ENCODE measurements at places on chromosomes 3 and 15.

DNA sequence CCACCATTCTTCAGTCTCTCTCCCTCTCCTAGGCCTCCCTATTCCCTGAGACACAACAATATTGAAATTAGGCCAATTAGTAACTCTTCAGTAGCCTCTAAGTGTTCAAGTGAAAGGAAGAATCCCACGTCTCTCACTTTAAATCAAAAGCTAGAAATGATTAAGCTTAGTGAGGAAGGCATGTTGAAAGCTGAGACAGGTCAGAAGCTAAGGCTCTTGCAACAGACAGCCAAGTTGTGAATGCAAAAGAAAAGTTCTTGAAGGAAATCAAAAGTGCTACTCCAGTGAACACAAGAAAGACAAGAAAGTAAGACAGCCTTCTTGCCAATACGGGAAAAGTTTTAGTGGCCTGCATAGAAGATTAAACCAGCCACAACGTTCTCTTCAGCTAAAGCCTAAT, 41.3 kb downstream of the PPM1L start:
- no peak for DNase-seq

DNA sequence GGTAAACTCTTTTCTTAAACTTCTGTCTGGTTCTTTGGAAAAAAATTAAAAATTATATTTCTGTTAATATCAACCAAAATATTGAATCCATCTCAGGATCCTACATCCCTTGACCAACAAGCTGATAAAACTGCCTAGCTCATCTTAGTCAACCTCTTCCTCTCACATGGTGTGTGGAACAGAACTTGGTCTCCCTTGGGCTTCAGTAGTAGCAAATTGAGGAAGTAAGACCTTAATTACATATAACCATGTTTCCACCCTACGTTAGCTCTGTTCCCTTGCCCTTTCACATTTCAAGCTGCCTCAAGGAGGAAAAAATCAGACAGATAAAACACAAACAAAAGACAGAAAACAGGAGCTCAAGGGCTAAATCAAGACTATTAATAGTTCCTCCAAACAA, 116.4 kb downstream of the GREM1 start:
- no peak for DNase-seq

GRCh38 chr15:88917760-88918159, 4.6 kb upstream of the MFGE8 start:
- no peak for DNase-seq

GRCh38 chr3:150081084-150081483, 110.4 kb upstream of the PFN2 start:
- no peak for DNase-seq

DNA sequence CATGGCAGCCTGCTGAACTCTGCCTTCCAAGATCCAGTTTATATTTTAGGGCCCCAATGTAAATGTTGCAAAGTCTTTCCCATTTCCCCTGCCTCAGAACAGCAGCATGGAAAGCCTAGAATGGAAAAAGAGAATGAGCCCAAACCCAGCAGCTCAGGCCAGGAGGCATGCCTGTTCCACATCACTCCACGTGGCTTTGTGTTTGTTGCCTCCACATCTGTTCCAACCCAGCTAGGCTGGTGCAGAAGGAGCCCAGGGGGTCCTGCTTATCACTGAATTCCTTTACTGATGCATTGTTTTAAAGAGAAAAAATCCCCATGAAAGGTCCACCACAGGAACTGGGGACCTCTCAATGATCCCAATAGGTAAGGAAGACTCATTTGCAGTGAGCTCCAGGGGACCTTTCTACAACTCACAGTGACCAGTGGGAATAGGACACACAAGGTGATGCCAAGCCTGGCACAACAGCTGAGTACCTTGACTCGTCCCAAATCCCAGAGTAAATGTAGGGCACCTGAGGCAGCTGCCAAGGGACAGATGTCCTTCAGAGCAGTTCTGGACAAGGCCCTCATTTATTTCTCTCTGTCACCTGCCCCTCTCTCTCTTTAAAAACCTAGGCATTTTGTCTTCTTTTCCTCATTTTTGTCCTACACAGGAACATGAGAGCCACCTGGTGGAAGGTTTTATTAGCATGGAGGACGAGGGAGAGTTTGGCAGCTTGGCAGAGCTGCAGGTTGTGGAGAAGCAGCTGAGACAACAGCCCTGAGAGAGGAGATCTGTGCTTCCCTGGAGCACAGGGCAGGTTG, 41.7 kb upstream of the ADAMTS17 start:
- DNase-seq, result no peak

DNA sequence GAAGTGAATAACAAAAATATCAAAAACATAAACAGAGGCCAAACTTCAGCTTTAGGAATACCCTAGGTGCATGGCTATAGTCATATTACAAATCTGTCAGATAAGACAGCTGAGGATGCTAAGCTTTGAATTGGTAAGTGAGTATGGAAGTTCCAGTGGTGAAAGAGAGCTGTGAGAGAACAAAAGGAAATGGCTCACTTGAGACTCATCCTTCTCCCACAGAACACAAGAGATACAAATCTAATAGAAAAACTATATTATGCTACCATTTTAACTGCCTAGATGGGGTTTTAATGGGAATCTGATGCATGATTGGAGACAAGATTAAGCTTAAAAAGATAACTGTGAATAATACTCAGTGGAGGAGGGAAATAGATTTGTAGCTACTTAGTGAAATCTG, 21.5 kb upstream of the PEX5L start:
- DNase-seq, result no peak

DNA sequence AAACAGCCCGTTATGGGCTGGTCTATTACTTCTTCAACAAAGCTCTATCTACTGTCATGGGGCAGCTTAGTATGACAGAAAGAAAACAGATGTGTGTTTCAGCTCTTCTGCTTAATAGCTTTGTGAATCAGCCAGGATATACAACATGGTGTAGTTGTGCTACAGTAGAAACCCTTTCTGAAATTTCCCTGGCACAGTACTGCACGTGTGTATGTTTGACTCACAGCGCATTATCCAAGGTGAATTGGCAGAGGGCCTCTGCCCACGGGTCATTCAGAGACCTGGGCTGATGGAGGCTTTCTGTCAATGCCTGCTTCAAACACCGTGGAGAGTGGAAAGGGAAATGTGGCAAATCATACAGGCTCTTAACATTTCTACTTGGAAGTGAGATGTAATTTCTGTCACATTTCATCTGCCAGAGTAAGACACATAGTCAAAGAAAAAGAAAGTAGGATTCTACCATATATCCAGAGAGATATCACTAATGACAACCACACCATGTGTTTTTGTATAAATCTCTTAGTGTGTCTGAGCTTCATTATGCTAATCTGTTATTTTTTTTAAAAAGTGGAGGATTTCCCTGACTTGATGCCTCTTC, 505.1 kb downstream of the CNTN4 start:
- no peak for DNase-seq
